ENCODE measurements at places on chromosomes 3 and 15.

- no peak for DNase-seq
These were observed 136.1 kb downstream of the APBA2 start for GRCh38 chr15:29021857-29022256.

GRCh38 chr15:44788748-44789147, 52.4 kb downstream of the TRIM69 start:
- peak; percentile 4 for DNase-seq

- DNase-seq = no peak
These were observed 105.8 kb upstream of the MYZAP start for GRCh38 chr15:57485869-57486268.

DNA sequence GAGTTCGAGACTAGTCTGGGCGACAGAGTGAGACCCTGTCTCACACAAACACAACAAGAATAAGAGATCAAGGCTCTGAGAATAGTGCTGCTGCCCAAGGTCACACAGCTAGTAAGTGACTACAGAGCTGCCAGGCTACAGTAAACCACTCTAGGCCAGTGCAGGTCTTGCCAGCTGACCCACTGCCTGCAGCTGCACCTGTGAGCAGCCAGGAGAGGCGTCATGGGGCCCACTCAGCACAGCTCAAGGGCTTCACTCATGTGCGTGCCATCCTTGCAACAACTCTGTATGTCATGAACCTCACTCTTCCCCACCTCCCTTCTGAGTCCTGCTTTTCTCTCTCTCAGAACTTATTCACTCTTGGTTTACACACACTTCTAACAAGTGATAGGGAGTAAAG, 176.7 kb downstream of the SMAD6 start:
- DNase-seq = no peak

DNA sequence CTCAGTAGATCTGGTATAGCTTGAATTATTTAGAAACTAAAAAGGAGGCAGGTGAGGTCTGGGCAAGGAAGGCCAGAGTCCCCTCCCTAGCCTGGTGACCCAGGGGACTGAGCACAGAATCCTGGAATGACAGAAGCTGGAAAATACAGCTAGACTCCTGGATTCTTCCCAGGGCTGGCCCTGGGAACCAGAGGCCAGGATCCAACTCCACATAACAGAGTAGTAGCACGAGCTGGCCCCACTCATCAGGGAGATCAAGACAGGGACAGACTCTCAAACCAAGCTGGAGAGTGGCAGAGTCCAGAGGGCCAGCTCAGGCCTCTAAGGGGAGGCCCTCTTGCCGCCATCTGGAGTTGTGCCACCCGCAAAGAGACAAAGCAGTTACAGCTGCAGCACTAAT, 10.7 kb downstream of the VIPR1 start:
- DNase-seq = no peak

Measured in activated T-cell treated with anti-CD3 and anti-CD28 coated beads for 1 hour (primary cell).